ENCODE measurements at places on chromosomes 6 and 20.

GRCh38 chr20:3784216-3784853 lies 2.2 kb downstream of the CENPB start:
- DNase-seq: no peak

GRCh38 chr6:157135691-157136090 lies 187.6 kb downstream of the TMEM242 start:
- no peak for DNase-seq

DNA sequence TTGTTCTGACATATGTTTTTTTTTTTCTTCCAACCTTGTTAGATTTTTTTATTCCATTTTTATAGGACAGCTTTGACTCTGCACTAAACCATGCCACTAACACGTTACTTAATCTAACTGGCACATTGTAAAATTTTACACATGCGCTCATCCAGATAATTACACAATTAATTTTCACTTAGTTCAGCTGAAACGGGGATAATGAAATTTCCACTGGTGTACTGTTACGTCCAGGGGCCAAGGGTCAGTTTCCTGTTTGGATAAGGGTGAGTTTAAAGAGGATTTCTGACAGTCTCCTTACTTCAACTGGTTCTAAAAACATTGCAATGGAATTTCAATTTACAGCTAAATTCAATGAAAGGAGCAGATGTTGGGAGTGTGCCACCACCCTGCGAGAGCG lies 221.8 kb upstream of the CEP162 start:
- no peak for DNase-seq

DNA sequence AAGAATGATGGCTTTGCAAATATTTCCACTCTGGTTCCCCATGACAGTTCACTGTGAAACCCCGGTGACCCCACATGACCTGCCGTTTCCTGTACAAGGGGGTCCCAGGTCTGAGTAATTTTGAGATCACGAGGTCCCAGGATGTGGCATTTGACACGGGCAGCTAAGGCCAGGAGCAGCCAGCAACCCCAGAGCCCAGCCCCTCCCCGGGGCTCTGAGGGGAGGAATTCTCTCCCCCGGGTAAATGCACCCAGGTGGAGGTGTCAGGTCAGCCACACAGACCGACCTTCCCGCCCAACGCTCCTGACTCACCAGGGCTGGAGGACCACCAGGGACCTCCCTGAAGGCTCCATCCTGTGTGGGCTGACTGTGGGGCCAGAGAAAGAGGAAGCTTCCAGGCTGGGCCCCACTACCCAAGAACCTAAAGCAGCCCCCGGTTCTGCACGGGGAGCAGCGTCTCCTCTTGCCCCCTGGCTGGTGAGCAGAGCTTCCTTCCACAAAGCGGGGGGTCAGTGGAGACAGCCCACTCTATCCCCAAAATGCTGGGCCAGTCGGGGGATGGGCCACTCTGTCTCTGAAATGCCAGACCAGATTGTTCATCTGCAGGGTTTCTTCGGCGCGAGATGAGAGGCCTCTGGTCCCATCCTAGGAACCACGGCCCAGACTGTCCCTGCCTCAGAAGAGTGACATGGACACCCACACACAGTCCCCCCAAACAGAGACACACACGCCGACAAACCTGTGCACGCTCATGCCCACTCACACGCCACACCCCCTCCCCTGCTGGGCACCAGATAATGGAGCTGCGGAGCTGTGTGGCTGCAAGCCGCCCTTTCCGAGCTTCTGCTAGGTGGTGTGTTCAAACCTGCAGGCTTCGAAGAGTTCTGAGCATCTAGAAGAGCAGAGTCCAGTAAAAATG lies 23.4 kb upstream of the SLCO4A1 start:
- no peak for DNase-seq

- DNase-seq: no peak
These were observed 6.2 kb upstream of the SNAI1 start for GRCh38 chr20:49976542-49976941.

DNA sequence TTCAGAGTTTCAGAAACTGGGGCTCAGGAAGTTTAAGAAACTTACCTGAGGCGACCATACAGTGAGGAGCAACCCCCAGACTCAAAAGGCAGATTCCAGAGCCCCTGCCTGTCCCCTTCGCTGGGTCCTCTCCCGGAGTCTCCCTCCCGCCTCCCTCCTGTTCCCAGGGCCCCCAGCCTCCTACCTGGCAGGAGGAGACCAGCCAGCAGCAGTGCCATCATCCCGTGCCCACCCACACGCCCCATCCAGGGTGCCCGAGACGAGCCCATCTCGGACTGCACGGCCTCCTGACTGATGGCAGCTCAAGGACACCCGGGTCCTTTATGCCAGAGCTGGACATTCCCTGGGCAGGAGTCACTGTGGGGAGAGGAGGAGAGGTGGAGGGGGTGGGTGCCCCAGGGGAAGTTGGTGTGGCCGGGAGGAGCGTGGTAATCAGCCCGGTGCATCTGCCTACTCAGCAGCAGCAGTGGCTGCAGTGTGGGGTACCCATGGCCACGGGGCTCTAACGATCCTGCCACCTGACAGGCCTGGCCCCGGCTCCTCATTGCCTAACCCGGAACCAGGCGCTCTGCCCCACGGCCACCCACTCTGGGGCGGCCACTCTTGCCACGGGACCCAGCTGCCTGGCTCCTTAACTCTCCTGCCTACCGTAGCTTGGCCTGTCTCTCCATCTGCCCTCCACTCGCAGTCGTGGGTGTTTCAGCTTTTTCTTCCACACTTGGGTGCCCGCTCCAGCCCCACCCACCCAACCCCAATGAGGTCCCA lies at the start of gene CDSN:
TSS of gene CDSN (minus strand) at position 296 of the 765 bp plus-strand sequence. CDS start at position 269, 27 bp downstream.
- DNase-seq: no peak

GRCh38 chr20:61520893-61521460 lies 268.9 kb downstream of the CDH4 start:
- DNase-seq: no peak

DNA sequence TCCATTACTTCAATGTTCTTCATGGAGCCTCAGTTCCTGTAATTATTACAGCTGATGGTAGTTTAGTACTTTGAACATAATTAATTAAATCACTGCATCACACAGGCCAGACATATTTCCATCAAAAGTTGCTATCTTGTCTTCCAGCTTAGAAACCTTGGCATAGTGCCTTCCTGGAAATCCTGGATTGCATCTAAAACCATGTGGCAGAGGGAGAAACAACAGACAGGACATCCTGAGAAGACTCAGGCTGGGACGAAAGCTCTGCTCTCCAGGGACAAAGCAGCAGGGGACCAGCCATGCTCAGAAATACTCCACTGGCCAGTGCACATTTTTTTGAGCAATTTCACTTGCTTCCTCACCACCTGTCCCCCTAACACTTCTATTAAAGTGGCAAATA lies 55.3 kb downstream of the TBX18 start:
- no peak for DNase-seq

GRCh38 chr6:167092672-167093339 lies 30.1 kb upstream of the CCR6 start:
- DNase-seq: no peak

DNA sequence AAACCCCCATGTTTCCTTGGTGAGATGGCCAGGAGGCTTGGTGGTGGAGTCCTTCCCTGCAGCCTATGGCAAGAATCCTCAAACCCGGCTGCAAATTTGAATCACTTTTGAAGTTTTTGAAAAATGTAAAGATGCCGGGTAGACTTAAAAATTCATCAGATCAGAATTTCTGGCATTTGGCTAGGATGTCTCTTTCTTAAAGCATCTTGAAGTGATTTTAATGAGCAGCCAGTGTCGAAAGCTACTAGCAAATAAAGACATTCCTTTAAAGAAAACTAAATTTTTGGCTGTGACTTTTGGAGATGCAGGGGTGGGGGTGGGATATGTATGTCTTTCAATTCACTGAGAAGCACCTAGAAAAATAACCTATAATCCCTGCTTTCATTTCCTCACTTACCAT lies 25.6 kb upstream of the NOX3 start:
- DNase-seq: no peak

DNA sequence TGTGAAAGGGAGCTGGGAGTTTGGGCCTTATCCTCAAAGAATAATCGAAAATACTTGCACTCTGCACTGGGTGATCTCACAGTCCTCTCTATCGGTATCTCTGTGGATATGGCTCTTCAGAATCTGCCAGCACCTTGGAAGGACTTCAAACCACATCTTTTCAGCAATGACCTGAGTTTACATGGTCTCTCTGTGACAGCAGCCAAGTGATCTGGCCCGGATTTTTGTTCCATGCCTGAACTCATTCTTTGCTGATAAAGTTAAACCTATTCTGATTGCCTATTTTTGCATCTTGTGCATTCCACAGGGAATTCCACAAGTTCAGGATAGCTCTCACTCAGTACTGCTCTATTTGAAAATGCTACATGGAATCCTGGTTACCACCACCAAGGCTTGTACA lies 98.9 kb downstream of the HDGFL1 start:
- no peak for DNase-seq

All from stimulated activated CD4-positive, alpha-beta T cell treated with anti-CD3 and anti-CD28 coated beads, Interleukin-15, amount 100 ng/mL, for 1 hour (primary cell).